ENCODE measurements at places on chromosomes 4 and X.

DNA sequence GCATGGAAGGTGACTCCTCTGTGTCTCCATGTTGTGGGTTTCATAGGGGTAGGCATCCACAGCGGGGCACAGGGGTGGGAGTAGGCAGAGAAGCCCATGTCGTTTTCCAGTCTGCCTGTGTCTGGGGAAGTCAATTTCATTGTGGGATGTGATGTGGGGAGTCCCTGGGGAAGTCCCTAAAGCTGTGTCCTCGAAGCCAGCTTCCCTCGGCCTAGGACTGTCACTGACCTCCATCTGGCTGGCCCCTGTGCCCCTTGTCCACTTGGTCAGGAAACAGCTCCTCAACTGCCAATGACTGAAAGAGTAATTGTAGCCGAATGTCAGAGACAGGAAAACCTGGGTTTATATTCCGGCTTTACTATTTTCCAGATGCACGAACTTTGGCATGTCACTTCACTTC is 109.6 kb downstream of the DRD5 start:
- no peak for DNase-seq

DNA sequence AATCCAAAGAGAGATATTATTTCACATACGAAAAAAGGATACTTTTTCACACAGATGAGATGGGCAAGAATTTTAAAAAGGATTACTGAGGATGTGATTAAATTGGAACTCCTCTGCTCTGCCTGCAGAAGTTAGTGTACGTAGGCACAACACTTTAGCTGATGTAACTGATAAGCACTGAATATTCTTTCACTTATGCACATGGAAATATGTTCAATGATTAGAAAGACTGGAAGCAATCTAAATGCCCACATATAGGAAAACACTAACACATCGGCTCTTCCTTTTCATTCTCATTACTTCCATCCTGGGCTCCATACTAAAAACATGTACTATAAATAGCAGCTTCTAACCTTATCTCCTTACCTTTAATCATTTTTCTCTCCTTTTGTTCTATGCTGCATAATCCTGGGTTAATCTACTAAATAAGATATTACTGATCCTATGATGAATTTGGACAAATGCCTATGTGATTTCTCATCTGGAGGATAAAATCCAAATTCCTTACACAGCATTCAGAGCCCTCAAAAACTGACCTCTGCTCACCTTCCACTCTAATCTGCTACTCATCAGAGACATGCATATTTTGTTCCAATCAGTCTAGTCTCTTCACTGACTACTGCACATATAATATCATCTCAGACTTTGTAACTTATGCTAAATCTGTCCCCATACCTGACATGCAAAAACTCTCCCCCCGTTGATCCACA is 197.8 kb downstream of the PDGFC start:
- DNase-seq: no peak

- no peak for DNase-seq
Measured at GRCh38 chrX:153576239-153576870, 22.6 kb downstream of the CCNQ start.

DNA sequence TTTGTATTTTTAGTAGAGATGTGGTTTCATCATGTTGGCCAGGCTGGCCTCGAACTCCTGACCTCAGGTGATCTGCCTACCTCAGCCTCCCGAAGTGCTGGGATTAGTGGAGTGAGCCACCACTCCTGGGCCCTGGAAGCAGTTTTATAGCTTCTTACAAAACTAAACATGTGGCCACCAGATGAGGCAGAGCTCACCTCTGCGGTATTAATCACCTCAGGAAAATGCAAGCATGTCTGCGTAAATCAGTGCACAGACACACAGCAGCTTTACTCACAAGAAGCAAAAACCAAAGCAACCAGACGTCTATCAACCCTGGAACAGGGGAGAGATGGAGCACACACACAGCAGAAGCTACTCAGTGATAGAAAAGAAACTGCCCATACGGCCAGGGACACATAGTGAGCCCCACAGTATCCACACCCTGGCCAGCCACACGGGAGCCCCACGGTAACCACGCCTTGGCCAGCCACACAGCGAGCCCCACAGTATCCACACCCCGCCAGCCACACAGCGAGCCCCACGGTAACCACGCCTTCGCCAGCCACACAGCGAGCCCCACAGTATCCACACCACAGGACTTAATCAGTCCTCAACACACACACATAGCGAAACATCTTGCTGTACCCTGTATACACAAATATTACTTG is 30.2 kb downstream of the PPP2R3B start:
- no peak for DNase-seq

GRCh38 chr4:113537203-113537602 is 224.3 kb downstream of the CAMK2D start:
- no peak for DNase-seq

- no peak for DNase-seq
Measured at GRCh38 chrX:49155243-49155899, 7.2 kb upstream of the MAGIX start.

DNA sequence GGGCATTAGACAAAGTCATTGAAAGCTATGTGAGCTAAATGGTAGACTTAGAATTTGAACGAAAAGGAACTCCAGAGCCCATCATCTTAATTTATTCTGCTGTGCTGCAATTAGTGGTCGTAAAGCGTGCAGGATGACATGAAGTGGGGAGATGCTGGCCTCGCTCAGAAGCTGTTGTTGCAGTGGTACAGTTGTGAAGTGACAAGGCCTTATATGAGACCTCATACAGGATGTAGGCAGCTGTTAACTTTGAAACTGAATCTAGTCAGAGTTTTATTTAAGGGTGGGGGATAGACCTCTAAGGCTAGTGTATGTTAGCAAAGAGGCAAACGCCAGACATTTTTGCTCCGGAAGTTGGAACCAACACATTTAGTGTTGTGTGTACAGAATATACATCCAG is 13.4 kb downstream of the KLF3 start:
- no peak for DNase-seq

DNA sequence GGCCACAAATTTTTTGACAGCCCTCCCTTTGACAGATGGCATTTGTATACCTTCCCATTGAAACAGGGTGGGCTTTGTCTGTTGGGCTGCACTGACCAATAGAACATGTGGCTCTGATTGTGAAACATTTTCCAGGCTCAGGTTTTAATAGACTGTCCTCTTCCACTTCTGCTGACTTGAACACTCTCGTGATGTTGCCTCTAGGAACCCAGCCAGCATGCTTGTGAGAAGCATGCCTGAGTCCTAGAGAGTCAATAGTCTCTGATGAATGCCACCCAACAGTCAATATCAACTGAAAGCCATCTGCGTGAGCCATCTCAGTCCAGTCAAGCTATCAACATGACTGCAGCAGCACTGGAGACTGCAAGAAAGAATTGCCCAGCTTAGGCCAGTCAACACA is 290.0 kb downstream of the SLC7A11 start:
- no peak for DNase-seq

Data from activated naive CD4-positive, alpha-beta T cell (primary cell).